ENCODE measurements at places on chromosomes 2 and 18.
A peak's percentile ranks its signal among the peaks of the same experiment; 100 is the strongest.

GRCh38 chr2:120480903-120481445 lies 135.0 kb downstream of the INHBB start:
- no peak for DNase-seq

- no peak for DNase-seq
Measured at GRCh38 chr2:216109962-216110614, 940 bp downstream of the XRCC5 start.

DNA sequence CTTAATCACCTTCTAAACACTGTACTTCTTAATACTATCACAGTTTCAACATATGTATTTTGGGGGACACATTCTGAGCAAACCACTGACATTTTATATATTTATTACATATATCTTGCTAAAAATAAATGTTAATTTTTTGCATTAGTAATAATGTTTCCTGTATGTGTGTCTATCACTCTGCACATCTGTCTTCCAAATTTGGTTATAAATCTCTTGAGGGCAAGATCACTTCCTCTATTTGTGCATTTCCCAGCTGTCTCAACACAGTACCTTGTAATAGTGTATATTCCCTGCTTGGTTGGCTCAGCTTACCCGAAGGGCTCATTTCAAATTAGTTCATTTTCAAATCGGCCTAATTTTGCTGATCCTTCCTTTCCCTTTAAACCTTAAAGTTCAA lies 617.1 kb upstream of the GYPC start:
- no peak for DNase-seq

DNA sequence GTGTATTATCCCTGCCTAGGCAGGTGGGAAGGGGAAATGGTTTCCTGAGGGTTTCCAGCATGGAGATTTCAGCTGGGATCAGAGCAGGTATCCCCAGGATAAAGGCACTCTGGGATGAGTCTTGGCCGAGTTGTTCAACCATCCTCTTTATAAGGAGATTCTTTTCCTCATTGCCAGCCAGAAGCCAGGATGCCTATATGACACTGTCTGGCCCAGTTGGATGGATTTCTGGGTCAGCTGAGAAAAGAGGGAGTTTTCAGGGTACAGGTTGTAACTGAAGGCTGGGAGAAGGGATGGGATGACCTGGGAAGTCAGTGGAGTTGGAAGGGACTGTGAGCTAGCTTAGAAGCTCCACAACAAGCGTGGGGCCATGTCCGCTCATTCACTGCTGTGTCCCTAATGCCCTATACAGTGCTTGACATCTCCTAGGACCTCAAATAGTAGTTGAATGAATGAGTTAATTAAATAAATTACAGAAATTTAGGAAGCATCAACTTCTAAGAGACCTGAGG lies 8.3 kb downstream of the RHOB start:
- DNase-seq: no peak

DNA sequence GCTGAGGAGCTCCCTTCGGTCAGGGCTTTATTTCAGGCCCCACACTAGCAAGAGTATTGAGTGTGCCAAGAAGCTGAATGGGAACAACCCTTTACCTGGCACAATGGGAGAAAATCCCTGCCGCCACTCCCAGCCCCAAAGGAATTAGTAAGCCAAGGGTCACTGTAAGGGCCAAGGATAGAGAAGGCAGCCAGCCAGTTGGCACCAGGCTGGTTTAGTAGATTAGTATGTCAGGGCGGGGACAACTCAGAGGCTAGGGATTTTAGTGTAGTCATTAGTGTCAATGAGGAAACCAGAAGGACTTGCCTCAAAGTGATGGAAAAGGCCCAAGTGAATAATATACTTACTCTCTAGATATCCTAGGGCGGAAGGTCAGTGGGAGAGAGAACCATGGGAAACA lies 34.9 kb upstream of the CYP26B1 start:
- no peak for DNase-seq

GRCh38 chr2:127106991-127107621 lies at the start of gene BIN1:
TSS of gene BIN1 (minus strand) at chr2:127107154. CDS start at chr2:127106943, 211 bp downstream.
- peak; percentile 31 for DNase-seq

- DNase-seq: no peak
Measured at GRCh38 chr18:25281556-25281955, 70.4 kb downstream of the ZNF521 start.

- DNase-seq: no peak
Measured at GRCh38 chr18:28766027-28766426, 589.1 kb upstream of the CDH2 start.

DNA sequence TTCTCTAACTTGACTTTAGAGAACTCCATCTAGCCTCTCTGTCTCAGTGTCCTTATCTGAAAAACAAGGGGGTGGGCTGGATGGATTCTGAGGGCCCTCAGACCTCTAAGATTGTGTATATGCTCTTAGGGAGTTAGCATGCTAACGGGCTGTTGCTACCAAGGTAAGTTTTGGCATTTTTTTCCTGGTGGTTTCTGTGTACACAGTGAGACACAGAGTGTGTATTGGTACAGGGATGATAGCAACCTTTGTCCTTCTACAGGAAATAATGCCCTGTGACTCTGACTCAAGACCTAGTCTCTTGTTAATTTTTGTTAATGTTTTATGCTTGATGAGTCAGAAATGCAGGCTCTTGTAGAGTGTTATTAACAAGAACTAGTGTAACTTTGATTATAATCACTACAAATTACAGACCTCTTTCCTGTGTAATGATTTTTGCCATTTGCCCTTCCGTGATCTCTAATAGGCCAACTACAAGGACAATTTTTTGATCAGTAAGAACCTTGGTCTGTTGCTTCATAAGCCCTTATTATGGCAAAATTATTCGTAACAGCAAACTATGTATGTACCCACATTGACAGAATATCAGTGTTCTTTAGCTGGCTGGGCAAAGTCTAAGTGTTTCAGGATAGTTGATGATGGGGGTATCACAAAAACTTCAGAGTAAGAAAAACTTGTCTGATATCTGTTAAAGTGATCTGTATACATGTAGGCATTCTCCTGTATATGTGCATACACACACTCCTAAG lies 89.7 kb downstream of the SPTBN1 start:
- no peak for DNase-seq

DNA sequence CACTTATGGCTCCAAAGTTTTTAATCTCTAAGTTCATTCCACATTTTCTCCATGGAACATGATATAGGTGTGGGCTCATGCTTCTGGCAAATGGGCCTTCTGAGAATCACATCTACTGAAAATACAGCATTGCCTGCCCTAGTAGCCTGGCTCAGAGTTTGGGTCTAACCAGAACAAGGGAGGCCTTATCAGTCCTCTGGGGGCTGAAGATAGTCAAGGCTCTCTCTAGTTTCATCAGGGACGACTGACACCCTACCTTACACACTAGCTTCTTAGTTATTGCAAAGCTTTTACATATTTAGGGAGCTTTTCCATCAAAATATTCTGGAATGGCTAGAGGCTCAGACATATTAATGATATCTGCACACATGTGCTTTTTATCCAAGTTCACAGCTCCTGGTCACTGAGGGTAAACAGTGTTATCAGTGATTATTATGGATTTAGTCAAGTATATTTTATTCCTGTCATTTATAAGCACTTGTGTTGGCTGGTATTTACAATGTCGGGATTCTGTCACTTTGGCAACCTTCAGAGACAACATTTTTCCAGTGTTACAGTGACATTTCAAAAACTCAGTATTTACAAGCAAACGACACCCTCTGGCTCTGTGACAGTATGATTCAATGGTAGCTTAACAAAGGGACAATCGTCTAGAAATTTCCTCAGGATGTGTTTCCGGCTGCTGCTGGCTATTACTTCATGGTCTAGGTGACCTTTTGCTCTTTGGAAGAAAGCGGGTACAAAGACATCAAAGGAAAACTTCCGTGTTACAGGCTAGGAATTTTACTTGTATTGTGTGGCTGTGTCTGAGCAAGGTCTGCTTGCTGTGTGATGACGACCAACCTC lies 200.6 kb downstream of the TCF4 start:
- no peak for DNase-seq

DNA sequence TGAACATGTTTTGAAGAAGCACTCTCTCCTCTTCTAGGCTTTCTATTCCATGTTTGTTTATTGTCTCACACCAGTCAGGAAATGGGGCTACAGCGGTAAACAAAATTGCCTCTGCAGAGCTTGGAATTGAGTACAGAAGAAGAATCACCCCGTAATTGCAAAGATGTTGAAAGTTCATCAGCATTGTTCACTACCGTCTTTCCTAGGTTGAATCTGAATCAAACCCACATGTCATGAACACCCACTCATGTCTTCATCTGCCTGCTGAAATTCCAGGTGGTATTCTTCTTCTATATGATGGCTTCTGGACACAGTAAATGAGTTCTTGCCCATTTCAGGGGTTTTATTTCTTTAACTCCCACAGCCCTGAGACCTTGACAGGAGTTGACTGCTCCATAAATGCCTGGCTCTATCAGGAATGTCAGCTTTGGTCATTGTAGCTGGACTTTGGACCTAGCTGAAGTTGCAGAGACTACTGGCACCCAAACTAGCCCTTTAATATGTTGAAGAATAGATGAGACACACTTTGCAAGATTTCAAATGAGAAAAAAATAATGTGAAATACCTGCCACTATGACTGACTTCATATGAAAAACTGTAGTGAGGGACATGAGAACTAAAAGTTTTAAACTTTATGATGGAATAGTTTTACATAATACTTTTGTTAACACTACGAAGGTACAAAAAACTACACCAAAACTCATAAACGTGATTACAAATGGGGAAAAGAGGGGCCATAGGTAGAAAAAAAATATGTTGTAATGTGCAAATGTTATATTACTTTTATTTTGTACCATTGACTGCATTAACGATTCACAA lies 1235.3 kb upstream of the ZEB2 start:
- DNase-seq: no peak

- no peak for DNase-seq
Measured at GRCh38 chr2:15982285-15983044, 42.1 kb downstream of the MYCN start.

DNA sequence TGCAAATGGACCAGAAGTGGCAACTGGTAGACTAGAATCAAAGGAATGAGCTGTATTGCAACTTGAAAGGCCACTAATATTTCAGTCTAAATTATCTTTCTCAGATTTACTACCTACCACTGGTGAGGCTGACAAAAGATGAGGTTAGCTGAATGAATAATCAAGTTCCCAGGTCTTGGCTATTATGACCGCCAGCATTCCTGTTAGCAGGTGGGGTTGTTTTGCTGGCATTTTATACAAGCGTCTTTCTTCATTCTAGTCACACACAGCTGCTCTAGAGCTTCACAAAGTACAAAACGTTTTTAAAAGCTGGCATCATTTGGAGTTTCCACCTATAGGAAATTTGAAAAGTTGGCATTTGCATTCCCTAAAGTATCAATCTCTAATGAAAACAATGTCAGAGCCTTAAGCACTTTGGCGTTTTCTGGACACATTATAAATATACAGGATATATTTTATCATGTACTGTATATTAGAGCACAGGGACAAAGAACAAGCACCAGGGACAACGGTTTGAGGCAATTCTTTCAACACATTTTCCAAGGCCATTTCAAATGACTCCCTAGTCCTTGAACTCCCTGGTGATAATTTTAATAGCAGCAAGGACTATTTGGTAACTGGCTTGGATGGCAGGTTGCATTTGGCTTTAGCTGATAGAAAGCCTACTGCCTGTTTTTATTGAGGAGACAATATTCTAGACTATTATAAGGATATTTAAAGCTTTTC lies 410.2 kb upstream of the CHST9 start:
- DNase-seq: no peak

- DNase-seq: no peak
Measured at GRCh38 chr2:81412681-81413080, 1108.1 kb upstream of the LRRTM1 start.

- DNase-seq: no peak
Measured at GRCh38 chr2:227219312-227220105, 55.1 kb downstream of the COL4A3 start.

DNA sequence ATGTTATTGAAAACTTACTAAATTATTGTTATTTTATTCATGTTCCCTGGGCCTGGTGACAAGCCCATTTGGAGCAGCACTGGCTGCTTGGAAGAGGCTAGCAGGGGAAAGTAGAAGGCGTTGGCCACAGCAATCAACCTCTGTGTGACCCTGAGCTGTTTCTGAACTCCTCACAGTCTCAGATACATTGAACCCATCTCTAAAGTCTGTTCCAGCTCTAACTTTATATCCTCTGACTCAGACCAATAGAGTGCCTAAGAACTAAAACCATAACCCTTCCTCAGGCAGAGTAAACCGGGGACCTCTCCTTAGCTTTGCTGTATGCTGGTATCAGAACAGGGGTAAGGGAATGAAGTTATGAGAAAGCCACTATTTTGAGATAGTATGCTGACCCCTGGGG lies 96.4 kb upstream of the NOL4 start:
- no peak for DNase-seq

DNA sequence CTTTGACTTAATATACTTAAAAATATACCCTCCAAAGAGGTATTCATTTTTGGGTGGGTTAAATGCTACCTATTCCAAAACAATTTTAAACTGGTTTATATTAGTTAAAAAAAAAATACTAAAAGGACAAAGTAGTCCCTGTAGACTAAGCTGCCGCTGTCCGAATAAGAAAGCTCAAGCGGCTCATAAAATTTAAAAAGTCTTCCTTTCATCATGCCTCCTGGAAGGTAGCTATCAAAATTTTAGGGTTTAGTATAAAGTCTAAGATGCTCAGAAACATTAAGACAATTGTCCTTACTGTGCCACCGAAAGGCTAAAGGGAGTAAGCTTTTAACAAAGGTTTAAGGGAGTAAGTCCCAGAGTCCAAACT lies 440 bp upstream of the UGGT1 start:
- no peak for DNase-seq

DNA sequence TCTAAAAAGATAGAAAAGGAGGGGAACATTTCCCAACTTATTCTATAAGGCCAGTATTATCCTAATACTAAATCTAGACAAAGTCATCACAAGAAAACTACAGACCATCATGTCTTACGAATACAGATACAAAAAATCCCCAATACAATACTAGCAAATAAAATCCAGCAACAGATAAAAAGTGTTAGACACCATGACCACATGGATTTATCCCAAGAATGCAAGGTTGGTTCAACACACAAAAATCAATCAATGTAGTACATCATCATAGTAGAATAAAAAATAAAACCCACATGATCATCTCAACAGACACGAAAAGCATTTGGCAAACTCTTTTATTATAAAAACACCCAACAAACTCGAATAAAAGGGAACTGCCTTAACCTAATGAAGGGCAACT lies 18.5 kb downstream of the SLC66A2 start:
- no peak for DNase-seq

DNA sequence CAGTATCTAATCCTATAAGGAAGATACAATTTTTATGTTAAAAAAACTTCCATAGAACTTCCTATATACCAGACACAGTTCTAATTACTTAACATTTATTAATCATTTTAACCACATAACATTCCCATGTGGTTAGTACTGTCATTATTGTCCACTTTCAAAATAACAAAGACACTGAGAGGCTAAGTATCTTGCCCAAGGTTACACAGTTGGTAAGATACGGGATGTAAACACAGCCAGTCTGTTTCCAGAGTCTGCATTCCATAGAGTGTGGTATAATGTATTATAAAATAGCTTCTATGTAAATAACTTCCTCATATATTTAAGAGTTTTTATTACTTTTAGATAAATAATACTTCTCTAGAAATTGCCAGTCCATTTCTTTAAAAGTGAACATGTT lies 383.3 kb upstream of the ETAA1 start:
- DNase-seq: no peak

Data from stimulated activated CD4-positive, alpha-beta T cell treated with anti-CD3 and anti-CD28 coated beads, Interleukin-15, amount 100 ng/mL, for 1 hour (primary cell).